ENCODE measurements at places on chromosomes 6 and 20. TPM values are rescaled to one million over a fixed set of nuclear protein-coding genes. Genes with fewer than 3 reads are reported as not detected.

DNA sequence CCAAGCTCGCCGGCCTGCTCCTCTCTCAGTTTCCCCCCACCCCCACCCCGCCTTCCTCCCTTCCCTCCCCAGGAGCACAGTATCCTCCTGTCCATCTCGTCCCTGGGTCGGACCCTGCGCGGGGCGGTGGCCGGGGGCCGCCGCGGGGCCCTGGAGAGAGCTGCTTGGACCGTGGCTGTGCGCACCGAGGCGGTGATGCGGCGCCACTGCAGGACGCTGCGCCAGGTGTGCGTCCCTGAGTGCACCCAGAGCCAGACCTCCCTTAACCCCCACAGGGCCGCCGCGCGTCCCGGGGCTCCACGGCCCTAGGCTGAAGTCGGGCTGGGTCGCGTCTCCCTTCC lies 2.2 kb downstream of the C20orf204 start:
- no peak for DNase-seq

DNA sequence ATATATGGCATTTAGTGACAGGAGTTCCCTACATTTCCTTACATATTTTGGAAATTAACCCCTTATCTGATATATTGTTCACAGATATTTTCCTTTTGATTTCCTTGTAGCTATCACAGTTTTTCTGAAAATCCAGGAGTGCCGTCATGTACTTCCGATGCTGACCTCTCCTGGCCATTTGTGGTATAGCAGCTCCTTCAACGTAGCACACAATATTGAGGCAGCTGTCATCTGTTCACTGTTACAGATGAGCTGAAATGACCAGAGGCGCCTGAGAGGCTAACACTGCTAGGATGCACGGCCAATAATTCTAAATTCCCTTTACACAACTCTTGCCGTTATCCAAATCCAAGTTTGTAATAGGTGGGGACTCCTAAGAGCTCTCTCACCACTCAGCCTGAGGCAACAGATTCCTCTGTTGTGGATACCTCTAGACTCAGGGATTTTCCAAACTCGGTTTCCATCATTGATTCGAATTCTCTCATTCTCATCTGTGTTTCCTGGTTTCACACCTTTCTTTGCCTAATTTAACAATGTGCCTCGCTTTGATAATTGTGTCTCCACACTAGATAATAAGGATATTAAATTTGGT lies 53.0 kb downstream of the MMUT start:
- peak; percentile 67 for DNase-seq

GRCh38 chr6:82779041-82779440 lies 286.6 kb downstream of the UBE3D start:
- DNase-seq = no peak

DNA sequence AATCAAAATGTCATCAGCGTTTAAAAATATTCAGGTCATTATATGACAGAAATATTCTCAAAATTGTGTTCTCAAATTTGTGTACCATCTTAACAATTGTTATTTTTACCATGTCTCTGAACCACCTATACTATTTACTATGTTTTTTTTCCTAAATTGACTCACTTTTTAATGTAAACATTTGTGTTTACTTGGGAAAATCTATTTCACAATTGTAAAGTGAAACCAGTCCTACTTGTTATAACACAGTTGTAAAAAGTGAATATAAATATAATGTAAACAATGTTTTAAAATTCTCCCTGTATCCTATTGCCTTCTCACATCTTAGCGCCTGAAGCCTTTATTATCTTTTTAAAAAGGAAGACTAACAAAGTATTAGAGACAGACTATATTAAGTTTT lies 83.5 kb downstream of the ADGRG6 start:
- no peak for DNase-seq

- no peak for DNase-seq
These were observed 41.0 kb downstream of the GPLD1 start for GRCh38 chr6:24448396-24448795.

DNA sequence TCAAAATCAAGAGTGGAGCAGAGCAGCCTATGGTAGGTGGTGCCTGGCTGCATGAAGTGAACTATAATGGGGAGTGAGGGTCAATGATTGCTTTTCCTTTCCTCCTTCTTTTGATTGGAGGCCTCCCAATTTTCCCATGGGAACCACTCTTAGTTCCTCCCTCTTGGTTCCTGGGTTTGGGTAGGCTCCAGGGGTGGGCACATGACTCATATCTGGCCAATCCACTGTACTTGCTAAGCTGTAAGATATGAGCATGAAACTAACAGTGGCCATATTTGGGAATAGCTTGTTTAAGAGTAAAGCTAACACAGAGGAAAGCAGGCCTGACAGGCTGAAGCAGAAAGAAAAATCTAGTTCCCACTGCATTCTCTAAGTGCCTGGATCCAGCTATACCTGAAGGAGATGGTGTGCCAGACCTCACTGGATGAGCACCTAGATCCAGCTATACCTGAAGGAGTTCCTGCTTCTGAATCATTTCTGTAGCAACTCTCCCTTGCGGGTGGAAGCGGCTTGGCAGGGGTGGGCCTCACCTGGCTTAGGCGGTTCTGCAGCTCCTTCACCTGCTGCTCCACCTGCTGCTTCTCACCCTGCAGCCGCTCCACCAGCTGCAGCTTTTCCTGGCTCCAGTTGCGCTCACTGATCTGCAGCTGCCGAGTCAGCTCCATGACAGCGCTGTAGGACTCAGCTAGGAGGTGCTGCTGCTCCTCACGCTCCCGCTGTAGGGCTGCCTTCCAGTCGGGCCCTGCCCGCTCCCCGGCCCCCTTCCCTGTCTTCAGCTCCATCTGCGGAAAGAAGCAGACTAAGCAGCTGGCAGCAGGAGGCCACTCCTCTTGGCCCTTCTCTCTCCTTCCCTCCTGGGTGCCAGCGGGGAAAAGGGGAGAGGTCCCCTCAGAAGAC lies 29.0 kb upstream of the DSN1 start:
- DNase-seq = peak; percentile 69

GRCh38 chr6:152920016-152920415 lies 62.8 kb downstream of the FBXO5 start:
- no peak for DNase-seq

- DNase-seq = no peak
These were observed 37.1 kb upstream of the UTRN start for GRCh38 chr6:144248003-144248402.

DNA sequence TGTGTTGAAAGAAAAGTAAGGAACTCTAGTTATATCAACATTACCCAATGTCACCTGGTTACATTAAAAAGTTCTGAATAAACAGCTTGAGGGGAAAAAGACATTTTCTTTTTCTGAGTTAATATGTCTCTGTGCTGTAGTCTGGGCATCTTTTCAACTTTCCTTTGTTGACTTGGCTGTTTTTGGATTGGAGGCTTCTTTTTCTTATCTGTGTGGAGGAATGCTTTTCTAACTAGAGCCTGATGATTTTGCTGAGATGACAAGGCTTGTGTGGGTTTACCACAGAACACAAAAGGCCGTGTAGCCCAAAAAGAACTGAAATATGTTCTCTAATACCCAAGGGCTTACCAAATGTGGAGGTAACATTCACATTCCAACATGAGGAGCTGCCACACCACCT lies 161.8 kb downstream of the KCNQ5 start:
- no peak for DNase-seq

DNA sequence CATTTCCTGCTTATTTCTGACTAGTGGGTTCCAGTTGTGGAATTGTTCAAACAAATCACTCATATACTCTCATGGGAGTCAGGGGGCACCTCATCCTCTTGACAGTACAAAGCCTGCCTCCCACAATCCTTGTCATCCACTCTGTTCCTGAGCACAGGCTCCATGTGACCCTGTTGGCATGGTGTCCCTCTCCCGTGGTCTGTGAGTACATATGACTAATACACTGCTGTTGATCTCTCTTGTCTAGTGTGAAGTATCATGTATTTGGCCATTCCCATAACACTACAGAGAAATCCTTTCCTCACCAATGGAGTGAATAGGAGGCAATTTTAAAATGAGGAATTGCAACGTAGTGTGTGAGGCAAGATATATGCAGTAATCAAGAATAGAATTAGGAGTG lies 185.3 kb downstream of the OGFRL1 start:
- peak; percentile 92 for DNase-seq

GRCh38 chr6:107144014-107144413 lies 28.7 kb upstream of the BEND3 start:
- peak; percentile 31 for DNase-seq

DNA sequence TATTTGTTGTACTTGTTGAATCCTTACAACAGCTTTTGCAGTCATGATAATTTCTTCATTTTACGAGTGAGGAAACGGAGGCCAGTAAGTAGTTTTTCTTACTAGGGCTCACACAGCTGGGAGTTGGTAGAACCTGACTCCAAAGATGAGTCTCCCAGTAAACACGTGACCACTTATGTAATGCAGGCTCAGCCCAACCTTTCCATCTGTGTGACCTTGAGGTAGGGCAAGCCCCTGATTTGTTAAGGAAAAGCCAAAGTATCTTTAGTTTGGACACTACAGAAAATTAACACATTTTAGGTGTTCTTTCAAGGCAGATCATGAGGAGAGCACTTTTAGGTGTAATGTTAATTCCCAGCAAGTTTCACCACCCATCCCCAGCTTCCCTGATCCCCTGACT lies 111.3 kb downstream of the LRRC1 start:
- DNase-seq = no peak

DNA sequence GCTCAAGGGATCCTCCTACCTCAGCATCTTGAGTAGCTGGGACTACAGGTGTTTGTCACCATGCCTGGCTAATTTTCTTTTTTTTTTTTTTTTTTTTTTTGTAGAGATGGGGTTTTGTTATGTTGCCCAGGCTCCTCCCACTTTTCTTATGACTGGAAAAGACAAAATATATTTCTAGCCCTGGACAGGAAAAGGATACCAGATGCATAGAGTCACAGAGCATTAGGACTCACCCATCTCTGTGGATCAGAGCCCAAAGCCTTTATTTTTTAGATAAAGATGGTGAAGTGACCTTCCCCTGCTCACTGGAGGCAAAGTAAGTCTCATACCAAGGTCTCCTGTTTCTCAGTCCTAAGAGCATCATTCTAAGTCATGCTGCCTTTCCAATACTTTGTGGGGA lies 3.4 kb downstream of the TRIM10 start:
- no peak for DNase-seq

GRCh38 chr6:6713657-6714056 lies 125.1 kb downstream of the LY86 start:
- no peak for DNase-seq

DNA sequence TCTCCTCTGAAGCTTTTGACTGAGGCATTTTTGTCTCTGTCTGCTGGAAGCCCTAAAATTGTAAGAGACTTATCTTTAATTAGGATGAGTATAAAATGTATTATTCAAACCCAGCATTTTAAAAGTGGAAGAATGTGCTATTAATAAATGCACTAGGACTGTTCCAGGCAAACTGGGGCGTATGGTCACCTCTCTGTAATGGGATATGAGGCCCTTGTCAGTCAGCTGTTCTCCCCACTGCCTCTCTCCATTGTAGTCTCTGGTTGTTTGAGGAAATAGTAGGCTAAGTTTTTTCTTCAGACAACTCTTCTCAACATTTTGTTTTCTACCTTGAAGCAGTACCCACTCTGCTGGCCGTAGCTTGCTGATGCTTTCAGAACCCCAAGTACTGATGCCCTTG lies 14.3 kb upstream of the DEF6 start:
- no peak for DNase-seq

DNA sequence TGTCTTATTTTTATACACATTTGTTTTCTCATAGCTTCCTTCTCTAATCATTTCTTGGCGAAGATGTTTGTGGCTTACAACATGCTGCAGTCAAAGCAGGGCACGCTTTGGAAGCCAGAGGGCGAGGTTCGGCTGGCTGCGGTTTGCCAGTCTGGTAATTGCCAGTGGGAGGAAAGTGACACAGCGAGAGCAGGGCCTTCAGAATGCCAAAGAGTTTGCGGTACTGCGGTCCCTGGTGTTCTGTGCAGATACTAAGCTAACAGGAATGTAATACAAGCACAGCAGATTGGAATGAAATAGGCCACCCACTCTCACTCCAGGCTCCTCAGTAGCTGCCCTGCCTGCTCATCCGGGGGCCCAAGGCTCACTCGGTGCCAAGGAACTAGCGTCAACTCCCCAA lies 58.7 kb upstream of the TGM3 start:
- DNase-seq = peak; percentile 100

DNA sequence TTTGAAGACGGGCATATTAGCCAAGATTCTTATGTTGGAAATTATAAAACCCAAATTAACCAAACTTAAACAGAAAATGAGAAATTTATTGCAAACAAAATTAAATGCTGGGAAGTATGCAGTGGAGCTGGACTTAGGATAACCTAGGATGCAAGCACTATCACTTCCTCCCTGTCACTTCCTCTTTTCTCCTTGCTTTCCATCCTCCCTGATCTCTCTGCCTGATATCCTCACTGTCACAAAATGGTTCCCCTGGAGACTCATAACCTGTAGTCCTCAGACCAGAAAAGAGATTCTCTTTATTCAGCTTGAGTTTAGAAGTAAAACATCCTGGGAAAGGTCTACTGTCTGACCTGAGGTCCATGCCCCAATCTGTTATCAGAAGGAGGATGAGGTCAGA lies 7.4 kb upstream of the KLHL32 start:
- no peak for DNase-seq

DNA sequence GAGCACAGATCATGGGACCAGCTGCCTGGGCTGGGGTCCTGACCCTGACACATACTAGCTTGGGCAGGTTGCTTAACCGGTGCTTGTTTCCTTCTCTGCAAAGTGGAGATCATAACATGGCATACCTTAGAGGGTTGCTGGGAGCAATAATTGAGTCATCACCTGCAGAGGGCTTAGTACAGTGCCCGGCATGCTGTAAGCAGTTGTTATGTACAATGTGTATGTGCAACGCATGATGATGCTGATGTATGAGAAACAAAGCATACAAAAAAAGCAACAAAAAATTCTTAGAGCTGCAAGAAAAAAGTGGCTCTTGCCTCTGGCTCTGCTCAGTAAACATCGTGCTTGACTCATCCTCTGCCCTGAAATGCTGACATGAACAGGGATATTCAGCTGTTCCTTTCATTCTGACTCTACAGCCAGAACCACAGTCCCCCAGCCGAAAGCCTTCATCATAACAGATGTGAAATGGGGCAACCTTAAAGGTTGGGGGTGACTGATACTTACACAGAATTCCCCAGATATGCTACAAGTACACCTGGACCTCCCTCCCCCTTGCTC lies 91.7 kb downstream of the CLIC5 start:
- peak; percentile 79 for DNase-seq

ELOVL5 gene
- total RNA-seq = 91.3 TPM

SYNDIG1 gene
- 12.6 TPM for total RNA-seq

WFDC10B gene
- total RNA-seq = 0.88 TPM

ZBTB9 gene
- total RNA-seq = 7.5 TPM

ELOVL2 gene
- total RNA-seq = 0.59 TPM

FABP7 gene
- 1.4 TPM for total RNA-seq

TFAP2B gene
- not detected for total RNA-seq

CRISP2 gene
- total RNA-seq = not detected

ADAM33 gene
- total RNA-seq = 3.6 TPM

Measured in RPMI7951 (cell line).